Caki2 (cell line): ENCODE measurements at places on chromosomes 4 and X.

DNA sequence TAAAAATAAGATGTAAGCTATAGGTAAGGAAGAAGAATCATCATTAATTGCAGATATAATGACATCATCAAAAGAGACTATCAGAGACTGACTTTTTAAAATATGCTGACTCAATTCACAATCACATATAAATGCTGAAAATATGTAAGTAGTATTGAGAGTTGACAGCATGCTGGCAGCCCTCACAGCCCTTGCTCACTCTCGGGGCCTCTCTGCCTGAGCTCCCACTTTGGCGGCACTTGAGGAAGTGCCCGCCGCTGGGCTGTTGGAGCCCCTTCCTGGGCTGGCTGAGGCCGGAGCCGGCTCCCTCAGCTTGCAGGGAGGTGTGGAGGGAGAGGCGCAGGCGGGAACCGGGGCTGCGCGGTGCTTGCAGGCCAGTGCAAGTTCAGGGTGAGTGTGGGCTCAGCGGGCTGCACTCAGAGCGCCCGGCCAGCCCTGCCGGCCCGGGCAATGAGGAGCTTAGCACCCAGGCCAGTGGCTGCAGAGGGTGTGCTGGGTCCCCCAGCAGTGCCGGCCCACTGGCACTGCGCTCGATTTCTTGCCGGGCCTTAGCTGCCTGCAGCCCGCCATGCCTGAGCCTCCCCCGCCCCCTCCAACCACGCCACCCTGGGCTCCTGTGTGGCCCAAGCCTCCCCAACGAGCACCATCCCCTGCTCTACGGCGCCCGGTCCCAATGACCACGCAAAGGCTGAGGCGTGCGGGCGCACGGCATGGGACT, 68.9 kb downstream of the RAB28 start:
- no peak for DNase-seq

- no peak for DNase-seq
Measured at GRCh38 chrX:155880586-155881157, 473 bp upstream of the VAMP7 start.

DNA sequence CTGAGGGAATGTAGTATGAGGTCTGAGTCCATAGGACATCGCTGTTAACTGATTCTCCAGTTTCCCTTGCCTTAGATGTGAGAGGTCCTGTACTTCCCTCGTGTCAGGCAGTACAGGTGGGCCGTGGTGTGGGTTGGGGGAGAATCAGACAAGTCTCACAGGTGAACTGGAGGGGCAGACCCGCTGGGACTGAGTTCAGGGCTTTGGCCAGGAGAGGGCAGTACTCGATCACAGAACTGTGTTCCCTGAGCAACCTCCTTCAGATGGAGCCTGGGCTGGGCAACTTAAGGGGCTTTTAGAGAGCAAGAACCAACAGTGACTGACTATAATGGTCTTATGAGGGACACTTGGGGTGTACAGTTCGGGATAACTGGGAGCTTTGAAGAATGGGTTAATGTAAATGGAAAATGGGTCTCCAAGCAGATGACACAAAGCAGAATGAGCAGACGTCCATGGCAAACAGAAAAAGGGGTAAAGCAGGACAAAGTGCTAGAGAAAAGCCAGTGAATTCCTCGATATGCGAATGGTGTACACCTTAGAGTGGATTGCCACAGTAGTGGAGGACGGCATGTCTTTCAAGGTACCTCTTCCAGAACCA, 83.6 kb downstream of the CCNG2 start:
- peak; percentile 38 for DNase-seq

DNA sequence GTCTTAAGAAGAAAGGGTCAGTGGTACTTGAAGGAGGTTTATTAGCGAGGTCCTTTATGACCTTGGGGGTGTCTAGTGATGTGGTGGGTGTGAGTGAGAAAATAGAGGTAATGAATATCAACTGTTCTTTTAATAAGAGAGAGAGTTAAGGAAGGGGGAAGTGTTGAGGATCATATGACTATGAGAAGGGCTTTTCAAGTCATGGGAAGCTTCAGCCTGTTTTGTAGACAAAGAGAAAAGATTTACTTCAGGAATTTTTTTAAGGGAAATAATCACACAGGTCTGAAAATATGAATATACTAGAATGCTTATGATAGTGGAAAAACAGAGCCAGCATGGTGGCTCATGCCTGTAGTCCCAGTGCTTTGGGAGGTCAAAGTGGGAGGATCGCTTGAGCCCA, 41.3 kb upstream of the MTMR1 start:
- no peak for DNase-seq

DNA sequence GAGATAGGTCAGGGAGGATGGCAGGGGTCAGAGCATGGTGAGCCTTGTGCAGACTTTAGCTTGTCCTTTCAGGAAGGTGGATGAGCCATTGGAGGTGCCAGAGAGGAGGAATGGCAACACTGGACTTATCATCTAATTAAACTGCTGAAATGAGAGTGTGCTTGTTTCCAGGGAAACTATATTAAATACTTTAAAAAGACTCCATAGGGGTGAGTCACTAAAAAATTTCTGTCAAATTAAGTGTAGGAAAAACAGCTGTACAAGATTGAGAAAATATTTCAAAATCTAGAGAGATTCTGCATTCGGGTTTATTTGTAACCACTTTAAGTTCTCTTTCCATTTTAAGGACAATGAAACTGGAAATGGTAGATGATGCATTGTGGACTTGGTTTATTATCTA, 11.4 kb downstream of the FRAS1 start:
- no peak for DNase-seq

DNA sequence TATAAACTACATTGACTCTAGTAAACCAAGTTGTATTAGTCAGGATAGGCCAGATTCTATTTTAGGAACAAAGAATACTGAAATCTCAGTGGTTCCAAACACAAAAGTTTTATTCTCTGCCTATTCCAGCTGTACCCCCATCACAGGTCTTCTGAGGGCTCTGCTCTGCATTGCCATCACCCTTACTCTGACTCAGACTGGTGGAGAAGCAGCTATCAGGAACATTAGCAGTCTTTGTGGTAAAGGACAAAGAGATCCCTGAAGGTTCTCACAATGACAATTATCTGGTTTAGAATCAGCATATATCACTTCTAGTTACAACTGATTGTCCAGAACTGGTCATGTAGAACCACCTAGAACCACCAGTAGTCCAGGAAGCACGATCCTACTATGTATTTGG, 251.1 kb downstream of the GLUD2 start:
- DNase-seq, result no peak

- DNase-seq, result peak; percentile 72
Measured at GRCh38 chrX:53263597-53264094, 17.7 kb downstream of the IQSEC2 start.

DNA sequence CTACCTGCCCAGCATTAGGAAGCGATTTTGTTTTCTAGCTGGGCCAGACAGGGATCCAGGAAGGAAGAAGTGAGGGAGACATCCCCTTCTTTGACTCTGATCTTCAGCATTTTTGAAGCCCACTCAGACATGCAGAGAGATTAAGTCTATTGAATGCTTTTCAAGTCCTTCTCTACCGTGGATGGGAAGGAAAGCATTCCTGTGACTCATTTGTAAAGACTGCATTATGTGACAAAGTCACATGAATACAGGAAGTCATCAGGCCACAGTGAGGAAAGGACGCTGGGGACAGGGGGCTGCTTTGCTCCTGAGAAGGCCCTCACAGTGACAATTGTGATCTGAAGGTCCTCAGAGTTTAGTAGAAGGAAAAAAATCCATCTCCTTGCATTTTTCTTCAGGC, 67.4 kb upstream of the GBA3 start:
- DNase-seq, result peak; percentile 6

DNA sequence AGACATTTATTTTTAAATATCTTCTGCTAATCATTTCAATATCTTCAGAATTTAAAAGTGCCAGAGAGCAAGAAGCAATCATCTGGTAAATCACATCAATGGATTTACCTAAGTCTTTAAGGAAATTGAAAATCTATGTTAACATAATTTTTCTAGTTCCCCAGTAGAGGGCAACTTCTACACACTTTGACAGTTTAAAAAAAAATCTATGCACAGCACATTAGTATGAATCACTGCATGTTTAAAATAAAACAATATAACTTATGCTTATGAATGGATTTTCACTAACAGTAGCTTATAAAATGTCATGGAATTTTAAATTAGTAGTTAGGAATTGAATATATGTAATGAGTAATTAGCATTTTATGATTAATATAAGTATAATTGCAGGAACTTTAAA, 126.5 kb downstream of the REELD1 start:
- no peak for DNase-seq

DNA sequence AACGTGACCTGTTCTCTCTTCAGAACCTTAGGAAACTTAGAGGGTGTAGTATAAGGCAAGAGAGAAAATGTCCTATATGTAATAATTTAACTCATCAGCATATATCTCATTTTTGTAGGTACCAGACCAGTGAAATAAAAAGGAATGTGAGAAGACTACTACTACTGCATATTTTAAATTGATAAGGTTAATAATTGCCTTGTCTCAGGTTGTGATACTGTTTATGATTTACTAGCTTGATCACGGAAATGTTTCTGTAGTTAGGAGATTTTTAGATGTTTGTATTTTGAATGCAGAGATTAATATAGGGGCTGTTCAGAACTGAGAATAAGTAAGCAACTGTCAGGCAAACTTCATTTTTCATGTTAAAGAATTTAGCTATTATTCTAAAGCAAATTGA, 1563.4 kb downstream of the C4orf33 start:
- no peak for DNase-seq

- DNase-seq, result no peak
Measured at GRCh38 chrX:27591938-27592337, 1.8 kb downstream of the DCAF8L2 start.

DNA sequence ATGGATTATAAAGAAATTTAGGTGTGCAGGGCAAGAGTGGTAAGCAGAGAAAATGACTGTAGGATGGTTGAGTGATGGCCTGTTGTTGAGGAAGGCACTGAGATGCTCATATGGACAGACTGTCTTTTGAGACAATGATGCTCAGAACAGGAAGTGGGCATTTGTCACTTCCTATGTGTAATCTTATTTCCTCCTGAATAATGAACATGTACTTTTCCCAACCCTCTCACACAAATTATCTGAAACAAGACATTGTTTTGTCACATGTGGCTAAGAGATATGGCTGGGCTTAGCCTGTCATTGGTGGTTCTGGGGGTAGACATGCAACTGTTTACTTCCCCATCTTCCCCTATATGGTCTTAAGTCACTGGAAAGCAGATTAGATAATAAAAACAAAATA, 240.5 kb downstream of the CFAP47 start:
- DNase-seq, result no peak

DNA sequence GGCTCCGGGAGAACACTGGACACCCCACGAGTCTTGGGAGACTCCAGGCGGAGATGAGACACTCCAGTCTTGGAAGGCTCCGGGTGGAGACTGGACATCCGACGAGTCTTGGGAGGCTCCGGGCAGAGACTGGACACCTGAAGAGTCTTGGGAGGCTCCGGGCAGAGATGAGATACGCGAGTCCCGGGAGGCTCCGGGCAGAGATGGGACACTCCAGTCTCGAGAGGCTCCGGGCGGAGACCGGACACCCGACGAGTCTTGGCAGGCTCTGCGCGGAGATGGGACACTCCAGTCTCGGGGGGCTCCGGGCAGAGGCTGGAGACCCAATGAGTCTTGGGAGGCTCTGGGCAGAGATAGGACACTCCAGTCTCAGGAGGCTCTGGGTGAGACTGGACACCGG, 28.1 kb upstream of the LANCL3 start:
- DNase-seq, result no peak

DNA sequence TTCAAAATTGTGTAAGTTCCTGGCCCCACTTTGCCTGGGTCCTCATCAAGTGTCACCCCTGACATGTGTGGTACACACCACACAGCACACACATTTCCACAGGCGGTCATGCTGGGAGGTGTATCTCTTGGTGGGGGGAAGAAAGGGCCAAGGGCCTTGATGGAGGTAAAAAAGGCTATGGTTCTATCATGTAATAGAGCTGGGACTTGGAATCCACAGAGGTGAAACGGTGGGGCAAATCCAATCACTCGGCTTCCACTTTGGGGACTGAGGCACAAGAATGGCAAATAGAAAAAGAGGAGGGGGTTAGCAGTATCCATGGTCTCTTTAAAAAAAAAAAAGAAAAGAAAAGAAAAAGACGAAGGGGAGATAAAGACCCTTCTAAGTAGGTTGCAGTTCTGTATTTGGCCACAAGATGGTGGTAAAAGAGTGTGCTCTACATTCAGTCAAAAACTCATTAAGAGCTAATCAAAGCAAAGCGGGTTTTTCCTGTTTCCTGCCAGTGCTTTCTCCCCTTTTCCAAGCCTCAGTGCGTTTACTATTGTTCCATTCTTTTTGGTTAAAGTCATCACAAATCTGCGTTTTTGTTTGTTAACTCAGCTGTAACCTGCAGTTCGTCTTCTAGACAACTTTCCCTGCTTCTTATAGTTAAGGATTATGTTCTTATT, 37.0 kb upstream of the ATP6AP2 start:
- peak; percentile 49 for DNase-seq

- peak; percentile 41 for DNase-seq
Measured at GRCh38 chr4:186684889-186685309, 38.8 kb downstream of the FAT1 start.

GRCh38 chr4:109014593-109015412, 251.9 kb upstream of the ETNPPL start:
- no peak for DNase-seq

DNA sequence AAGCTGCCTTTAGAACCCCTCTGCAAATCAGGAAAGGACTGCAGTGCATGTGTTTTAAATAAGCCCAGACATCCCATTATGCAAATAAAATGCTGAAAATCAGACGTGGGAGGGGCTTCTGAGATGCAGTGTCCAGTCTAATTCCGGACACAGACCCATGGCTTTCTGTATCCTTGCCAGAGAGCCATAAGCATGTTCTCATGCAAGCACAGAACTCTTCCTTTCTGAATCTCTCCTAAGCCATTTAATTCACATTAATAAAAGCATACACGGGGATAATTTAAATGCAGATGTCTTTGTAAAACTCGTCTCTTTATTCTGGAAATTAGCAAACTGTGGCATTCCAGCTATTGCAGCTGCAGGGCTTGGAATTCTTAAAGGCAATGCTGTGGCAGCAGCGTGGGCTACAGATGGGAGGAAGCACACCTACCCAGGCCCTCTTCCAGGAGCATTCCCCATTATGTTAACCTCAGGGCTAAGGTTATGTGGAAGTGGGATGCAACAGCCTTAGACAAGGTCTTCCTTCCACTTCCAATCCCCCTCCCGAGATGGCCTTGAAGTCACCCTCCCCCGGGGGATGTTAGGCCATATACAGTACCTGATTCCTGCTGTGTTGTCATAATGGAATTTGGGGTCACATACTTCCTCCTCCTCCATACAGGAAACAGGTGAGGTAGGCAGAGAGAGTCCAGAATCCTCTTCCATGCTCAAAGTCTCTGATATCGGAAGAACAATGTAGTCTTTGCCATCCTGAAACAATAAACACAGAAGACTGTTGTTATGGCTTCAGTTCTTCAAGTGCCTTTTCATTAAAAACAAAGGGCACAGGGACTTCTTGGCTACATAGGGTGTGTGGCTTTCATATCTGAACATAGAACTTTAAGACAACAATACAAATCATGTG, 38.1 kb downstream of the KDR start:
- no peak for DNase-seq

DNA sequence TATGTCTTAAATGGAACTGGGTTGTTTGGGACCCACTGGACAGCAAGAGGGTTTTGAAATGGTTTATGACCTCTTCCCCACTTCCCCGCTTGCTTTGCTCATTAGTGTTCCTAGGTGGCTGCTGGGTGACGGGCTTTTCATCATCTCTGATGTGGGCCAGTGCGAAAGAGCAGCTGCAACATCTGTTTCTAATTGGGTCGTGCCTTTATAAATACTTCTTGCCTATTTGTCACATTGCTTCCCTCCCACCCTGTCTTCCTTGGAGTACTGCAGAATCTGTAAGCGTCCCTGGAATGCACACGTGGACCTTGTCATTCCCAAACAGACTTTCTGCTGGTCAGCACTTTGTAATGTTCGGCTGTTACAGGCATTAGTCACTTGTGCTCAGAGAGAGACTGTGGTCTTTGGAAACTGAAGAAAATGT, 35.2 kb downstream of the SEPTIN11 start:
- DNase-seq, result peak; percentile 65
